ENCODE measurements at places on chromosomes 1 and 21.
A peak's percentile ranks its signal among the peaks of the same experiment; 100 is the strongest.

GRCh38 chr21:14722841-14723483 lies 176.8 kb upstream of the SAMSN1 start:
- DNase-seq, result no peak

DNA sequence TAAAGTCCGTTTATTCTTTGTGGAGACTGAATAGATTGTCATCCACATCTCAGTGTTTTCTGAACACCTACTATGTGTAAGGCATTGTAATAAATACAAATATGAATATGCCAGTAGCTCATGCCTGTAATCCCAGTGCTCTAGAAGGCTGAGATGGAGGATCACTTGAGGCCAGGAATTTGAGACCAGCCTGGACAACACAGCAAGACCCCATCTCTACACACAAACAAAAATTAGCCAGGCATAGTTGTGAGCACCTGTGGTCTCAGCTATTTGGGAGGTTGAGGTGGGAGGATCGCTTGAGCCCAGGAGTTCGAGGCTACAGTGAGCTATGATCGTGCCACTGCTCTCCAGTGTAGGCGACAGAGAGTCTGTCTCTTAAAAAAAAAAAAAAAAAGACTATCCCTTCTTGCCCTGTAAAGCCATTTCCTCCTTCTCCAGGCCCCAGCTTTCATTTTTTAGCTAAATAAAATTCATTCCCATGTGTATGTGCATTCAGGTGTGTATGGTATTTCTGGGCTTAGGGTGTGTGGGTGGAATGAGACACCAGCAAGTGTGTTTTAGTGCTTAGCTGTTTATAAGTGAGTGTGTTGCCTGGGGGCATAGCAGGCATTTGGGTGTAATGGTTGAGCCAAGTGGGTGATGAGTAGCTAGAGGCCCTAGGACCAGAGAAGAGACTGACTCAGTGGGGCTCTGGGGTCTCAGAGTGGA lies 7.8 kb downstream of the CELSR2 start:
- DNase-seq, result no peak

- no peak for DNase-seq
Measured at GRCh38 chr1:228287541-228288425, 79.9 kb downstream of the OBSCN start.

GRCh38 chr1:229558460-229559335 lies at the start of gene ABCB10:
Gene ABCB10, minus strand, starts transcription at chr1:229558707. Its CDS starts 55 bp downstream, at chr1:229558652.
- DNase-seq, result peak; percentile 97

GRCh38 chr1:206471415-206471801 lies 1.1 kb downstream of the IKBKE start:
- no peak for DNase-seq

DNA sequence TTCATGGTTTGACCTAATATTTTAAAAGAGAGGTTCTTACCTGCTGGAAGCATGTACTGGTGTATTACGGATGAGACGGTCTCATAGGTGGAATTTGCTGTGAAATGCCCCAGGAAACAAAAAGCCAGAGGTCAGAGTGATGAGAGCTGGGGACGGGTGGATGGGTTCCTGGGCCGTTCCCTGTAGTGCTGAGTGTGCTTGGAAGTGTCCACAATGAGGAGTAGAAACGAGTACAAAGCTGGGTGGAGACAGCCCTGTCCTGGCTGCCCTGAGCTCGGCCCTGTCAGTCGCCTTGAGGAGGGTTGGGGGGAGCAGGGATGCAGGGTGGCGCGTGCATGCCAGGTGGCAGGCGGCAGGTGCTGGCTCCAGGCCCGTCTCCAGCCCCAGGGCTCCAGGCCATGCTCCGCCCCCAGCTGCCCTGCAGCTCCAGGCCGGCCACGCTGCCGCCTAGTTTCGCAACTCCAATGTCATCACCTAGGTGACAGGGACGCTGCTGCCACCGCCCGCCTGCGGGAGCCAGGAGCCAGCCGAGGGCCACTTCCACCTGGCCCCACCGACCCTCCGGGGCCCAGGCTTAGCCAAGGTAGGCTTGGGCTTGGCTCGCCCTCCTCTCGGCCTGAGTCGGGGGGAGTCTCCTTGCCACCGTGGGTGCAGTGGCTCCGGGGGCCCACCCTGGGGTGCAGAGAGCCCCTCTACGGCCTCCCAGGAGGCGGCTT lies 16.4 kb downstream of the TP73 start:
- no peak for DNase-seq

Data from skin of body (tissue), 3 donors.